ENCODE measurements at places on chromosomes 7 and 10. TPM values are rescaled to one million over a fixed set of nuclear protein-coding genes. Genes with fewer than 3 reads are reported as not detected.

GRCh38 chr7:66627881-66628360 is 760 bp upstream of the KCTD7 start:
- peaks cover 4% of the 10 kb centered on the region for H3K27me3 ChIP-seq
- no peak for DNase-seq
- H3K4me3 ChIP-seq, result peak overlapping the region; percentile 85
- peaks cover 46% of the 10 kb centered on the region for H3K4me1 ChIP-seq

Gene ZNF467
- total RNA-seq, result 0.32 TPM

- peak overlapping the region; percentile 98 for H3K27ac ChIP-seq
- peak; percentile 24 for DNase-seq
- peaks cover 5% of the 10 kb centered on the region for H3K36me3 ChIP-seq
- H3K4me1 ChIP-seq, result peaks cover 56% of the 10 kb centered on the region
- peaks cover 62% of the 10 kb centered on the region for H3K27me3 ChIP-seq
- H3K4me3 ChIP-seq, result peak overlapping the region; percentile 92
Measured at GRCh38 chr10:62815381-62816075, 638 bp downstream of the EGR2 start.

DNA sequence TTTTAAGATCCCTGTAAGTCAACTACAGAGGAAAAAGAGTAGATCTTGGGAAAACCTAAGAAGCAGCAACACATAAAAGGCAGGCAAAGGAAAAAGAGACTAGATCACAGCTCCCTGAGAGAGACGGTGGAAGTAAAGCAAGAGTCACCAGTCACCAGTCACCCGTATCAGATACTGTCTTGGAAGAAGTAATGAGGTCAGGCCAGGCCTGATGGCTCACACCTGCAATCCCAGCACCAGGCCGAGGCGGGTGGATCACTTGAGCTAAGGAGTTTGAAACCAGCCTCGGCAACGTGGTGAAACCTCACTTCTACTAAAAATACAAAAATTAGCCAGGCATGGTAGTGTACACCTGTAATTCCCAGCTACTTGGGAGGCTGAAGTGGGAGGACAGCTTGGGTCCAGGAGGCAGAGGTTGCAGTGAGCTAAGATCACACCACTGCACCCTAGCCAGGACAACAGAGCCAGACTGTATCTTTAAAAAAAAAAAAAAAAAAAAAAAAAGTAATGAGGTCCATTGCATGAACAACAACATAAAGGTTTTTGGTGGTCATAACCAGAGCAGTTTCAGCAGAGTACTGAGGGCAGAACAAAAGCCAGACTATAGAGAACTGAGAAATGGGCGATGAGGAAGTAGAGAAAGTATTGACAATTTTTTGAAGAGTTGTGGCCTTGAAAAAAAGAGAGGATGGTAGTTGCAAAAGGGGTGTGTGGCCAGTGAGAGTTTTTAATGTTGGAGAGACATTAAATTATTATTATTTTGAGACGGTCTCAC is 16.9 kb downstream of the ZNF713 start:
- no peak overlapping the region for H3K4me3 ChIP-seq
- no peaks in the 10 kb centered on the region for H3K27me3 ChIP-seq
- DNase-seq, result no peak
- no peaks in the 10 kb centered on the region for H3K4me1 ChIP-seq

DNA sequence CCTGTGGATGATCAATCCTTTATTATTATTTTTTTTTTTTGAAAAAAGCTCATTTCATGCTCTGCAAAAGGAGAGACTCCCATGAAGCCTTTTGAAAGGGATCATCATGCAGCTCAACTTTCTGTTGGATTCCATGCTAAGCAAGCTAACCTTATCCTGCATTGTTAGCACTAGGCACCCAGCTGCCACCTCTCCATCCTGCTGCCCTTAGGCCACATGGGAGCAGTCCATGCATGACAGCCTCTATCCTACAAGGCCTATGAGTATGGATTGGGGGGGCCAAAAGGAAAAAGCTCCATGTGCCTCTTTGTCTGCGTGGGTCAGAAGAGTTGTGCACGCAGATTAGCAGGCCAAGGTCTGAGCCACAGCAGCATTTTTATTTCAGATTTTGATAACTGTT is 19.2 kb downstream of the SMNDC1 start:
- DNase-seq, result no peak
- H3K27me3 ChIP-seq, result no peaks in the 10 kb centered on the region
- no peak overlapping the region for H3K4me3 ChIP-seq
- H3K27ac ChIP-seq, result no peak overlapping the region

Gene UBE2H
- total RNA-seq, result 40.3 TPM

Gene OR2A1
- total RNA-seq, result 0.17 TPM

GRCh38 chr10:5902511-5903274 is 12.7 kb downstream of the FBH1 start:
- H3K27ac ChIP-seq, result no peak overlapping the region
- H3K4me3 ChIP-seq, result no peak overlapping the region
- no peaks in the 10 kb centered on the region for H3K27me3 ChIP-seq
- peaks cover 48% of the 10 kb centered on the region for H3K36me3 ChIP-seq
- no peak for DNase-seq

DNA sequence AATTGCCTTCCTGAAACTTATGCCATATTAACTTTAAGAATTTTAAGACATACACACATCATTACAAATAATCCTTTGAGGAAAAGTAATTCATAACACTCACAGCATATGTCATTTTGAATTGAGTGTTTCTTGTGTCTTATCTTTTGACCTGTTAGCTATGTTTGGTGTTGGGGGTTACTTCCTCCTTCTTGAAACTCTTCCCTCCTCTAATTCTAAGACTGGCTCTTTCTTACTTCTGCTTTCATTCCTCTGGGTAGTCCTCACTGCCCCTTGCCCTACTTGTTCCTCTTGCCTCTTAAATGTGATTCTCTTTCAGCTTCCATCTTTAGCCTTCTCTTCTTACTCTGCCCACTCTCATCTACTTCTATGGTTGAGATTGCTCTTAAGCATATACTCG is 28.3 kb upstream of the PIP4K2A start:
- DNase-seq, result no peak
- no peak overlapping the region for H3K4me3 ChIP-seq
- no peaks in the 10 kb centered on the region for H3K27me3 ChIP-seq
- no peaks in the 10 kb centered on the region for H3K4me1 ChIP-seq
- no peaks in the 10 kb centered on the region for H3K36me3 ChIP-seq

GRCh38 chr10:86082556-86082955 is 284.0 kb downstream of the GRID1 start:
- H3K36me3 ChIP-seq, result no peaks in the 10 kb centered on the region
- DNase-seq, result no peak
- no peak overlapping the region for H3K4me3 ChIP-seq
- H3K27ac ChIP-seq, result no peak overlapping the region
- H3K27me3 ChIP-seq, result peaks cover 3% of the 10 kb centered on the region

DNA sequence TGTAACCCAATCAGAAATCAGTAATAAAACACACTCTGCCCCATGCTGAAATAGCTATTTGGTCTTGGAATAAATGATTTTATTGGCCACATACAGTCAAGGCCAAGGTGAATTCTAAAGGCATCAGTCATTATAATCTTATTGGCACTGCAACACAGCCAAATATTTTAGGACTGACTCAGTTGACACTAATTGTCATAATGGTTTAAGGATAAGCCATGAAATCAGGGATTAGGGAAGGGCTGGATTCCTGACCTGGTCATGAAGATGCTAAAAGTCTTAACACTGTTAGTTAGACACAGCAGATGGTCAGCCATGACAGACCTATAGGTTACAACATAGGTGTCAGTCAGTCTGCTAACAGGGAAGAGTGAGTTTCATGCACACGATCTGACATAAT is 330.3 kb upstream of the NPSR1 start:
- peaks cover 3% of the 10 kb centered on the region for H3K4me1 ChIP-seq
- H3K4me3 ChIP-seq, result no peak overlapping the region
- H3K36me3 ChIP-seq, result no peaks in the 10 kb centered on the region
- H3K27me3 ChIP-seq, result no peaks in the 10 kb centered on the region
- no peak overlapping the region for H3K27ac ChIP-seq

GRCh38 chr7:17530741-17531421 is 232.4 kb downstream of the AHR start:
- no peak overlapping the region for H3K27ac ChIP-seq
- no peak overlapping the region for H3K4me3 ChIP-seq
- peaks cover 10% of the 10 kb centered on the region for H3K4me1 ChIP-seq
- DNase-seq, result no peak
- no peaks in the 10 kb centered on the region for H3K36me3 ChIP-seq

Gene PKD2L1
- not detected for total RNA-seq
